ENCODE measurements at places on chromosomes 2 and 18. TPM values are rescaled to one million over a fixed set of nuclear protein-coding genes. Genes with fewer than 3 reads are reported as not detected.

MAP2 gene
- 8.7 TPM for total RNA-seq

ZNF396 gene
- total RNA-seq, result 6.0 TPM

PARD6G gene
- 1.5 TPM for total RNA-seq

PLGLB2 gene
- 1.3 TPM for total RNA-seq

LPIN2 gene
- total RNA-seq, result 56.0 TPM

RAD51AP2 gene
- total RNA-seq, result under 0.01 TPM

SP100 gene
- 54.0 TPM for total RNA-seq

KCNS3 gene
- 70.9 TPM for total RNA-seq

HOXD10 gene
- 33.5 TPM for total RNA-seq
